ENCODE measurements at places on chromosomes 1 and 21. TPM values are rescaled to one million over a fixed set of nuclear protein-coding genes. Genes with fewer than 3 reads are reported as not detected.

The PPT1 gene
- total RNA-seq = 60.7 TPM

The HIPK1 gene
- 17.8 TPM for total RNA-seq

The ATP1A4 gene
- not detected for total RNA-seq

The PRRX1 gene
- not detected for total RNA-seq

The GNG5 gene
- total RNA-seq = 177 TPM

The CLDN8 gene
- not detected for total RNA-seq

The HUNK gene
- 1.4 TPM for total RNA-seq

The ADGRL2 gene
- 11.2 TPM for total RNA-seq

The TFF3 gene
- total RNA-seq = not detected

The SLC44A5 gene
- total RNA-seq = 0.03 TPM

The SELL gene
- 0.20 TPM for total RNA-seq

The TFF2 gene
- not detected for total RNA-seq

The MGST3 gene
- 213 TPM for total RNA-seq
